ENCODE measurements at places on chromosomes 12 and 14.

DNA sequence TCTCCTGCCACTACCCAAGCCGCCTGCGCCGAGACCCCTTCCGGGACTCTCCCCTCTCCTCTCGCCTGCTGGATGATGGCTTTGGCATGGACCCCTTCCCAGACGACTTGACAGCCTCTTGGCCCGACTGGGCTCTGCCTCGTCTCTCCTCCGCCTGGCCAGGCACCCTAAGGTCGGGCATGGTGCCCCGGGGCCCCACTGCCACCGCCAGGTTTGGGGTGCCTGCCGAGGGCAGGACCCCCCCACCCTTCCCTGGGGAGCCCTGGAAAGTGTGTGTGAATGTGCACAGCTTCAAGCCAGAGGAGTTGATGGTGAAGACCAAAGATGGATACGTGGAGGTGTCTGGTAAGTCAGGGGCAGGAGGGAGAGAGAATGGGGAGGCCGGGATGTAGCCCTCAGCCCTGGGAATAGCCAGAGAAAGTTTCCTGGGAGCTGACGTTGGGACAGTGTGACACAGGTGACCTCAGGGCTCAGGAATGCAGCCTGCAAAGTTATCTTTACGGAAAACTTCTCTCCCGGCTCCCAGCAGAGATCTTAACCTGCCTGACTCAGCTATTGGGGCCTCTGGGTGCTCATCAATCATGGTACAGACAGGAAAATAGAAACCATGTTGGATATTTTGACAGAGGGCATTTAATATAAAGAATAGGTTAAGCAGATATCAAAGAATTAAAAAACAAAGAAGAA lies 747 bp downstream of the HSPB8 start:
- no peak for DNase-seq

DNA sequence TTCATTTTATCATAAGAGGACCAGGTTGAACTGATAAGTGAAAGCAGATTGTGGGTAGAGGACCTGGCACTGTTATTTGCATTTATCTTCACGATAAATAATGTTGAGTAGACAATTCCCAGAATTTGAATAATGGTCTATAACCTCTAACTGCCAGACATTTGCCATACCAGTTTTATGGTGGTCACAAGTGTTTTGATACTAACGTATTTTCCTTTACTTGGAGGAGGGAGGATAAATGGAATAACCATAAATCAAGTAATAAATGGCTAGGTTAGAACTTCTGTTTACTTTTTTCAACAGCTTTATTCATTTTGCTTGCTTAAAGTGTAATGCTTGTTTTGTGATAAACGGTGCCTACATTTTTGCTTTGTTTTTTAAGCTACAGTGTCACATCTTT lies 9.5 kb downstream of the PAX9 start:
- no peak for DNase-seq

GRCh38 chr12:68113644-68114043 lies 45.9 kb downstream of the IFNG start:
- DNase-seq: no peak

DNA sequence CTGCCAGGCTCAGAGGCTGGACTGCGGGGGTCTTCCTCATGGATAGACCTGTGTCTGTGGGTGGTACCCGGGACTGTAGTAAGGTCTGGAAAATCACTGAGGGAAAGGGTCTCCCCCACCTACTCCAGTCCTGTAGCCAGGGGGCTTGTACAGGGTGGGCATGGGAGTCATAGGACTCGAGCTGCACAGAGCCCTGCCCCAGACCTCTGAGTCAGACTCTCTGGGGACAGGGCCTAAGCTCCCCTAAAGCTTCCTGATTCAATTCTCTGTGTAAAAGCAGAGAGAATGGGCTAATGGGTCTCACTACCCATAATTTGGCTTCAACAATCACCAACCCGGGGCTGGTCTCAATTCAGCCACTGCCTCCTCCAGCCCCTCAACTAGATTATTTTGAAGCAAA lies 27.0 kb downstream of the LRTM2 start:
- DNase-seq: no peak

- DNase-seq: no peak
Observed at GRCh38 chr12:123659996-123660727, 10.8 kb upstream of the TCTN2 start.

GRCh38 chr12:54689034-54689372 lies 40.8 kb upstream of the DCD start:
- DNase-seq: no peak

DNA sequence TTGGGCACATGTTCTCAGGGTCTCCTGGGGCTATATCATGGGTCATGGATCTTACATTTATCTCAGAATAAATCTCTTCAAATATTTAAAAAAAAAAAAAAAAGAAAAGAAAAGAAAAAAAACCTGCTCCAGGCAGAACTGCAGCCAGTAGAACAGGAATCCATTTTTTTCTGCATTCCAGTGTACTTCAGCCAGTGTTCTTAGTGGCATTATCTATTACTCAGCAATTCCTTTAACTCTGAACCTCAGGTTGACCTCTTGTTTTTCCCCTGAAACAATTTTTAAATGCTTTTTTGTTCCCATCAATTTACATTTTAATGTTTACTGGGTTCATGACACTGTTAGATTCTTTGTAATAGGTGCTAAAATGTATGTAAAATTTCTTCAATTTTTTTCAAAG lies 66.7 kb upstream of the STXBP6 start:
- no peak for DNase-seq

DNA sequence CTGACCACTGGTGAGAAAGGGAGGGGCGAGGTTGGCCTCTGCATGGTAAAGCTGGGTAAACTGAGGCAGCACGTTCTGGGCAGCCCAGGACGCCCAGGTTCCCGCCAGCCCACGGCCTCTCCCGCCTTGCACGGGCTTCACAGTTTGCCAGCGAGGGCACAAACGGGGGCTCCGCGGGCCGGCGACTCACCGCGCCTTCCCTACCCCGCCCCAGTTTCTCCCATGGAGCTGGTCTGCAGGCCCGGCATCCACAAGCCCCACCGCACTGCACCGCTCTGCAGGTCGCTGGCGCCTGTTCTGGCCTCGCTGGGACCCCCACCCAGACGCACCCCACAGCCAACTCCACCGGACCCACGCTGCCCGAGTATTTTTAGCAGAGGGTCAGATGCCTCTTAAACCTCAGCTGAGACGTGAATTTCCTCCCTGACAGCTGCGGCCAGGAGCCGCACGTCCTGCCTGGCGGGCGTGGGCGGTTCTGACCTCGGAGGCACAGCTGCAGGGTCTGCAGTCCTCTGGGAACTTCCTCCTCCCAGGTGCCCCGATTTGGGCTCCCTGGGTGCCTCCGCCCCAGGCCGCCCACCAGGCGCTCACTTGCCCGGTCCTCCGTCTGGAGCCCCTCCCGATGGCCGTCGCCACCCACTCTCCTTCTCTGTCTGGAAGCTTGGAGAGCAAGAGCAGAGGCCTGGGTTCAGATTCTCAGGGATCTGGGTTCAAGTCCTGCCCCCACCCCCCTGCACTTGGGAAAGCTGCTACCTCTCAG lies 29.5 kb upstream of the INF2 start:
- DNase-seq: no peak

GRCh38 chr12:108150436-108150835 lies 21.3 kb downstream of the WSCD2 start:
- DNase-seq: no peak

GRCh38 chr14:28751467-28752058 lies 15.0 kb upstream of the FOXG1 start:
- no peak for DNase-seq

- DNase-seq: no peak
Observed at GRCh38 chr12:116441292-116441691, 117.9 kb upstream of the MAP1LC3B2 start.

- DNase-seq: peak; percentile 83
Observed at GRCh38 chr12:66107451-66107915, 23.1 kb downstream of the LLPH start.

GRCh38 chr12:45273717-45274271 lies 57.9 kb downstream of the ANO6 start:
- DNase-seq: no peak

- no peak for DNase-seq
Observed at GRCh38 chr14:105026033-105026785, 5.3 kb upstream of the CDCA4 start.

DNA sequence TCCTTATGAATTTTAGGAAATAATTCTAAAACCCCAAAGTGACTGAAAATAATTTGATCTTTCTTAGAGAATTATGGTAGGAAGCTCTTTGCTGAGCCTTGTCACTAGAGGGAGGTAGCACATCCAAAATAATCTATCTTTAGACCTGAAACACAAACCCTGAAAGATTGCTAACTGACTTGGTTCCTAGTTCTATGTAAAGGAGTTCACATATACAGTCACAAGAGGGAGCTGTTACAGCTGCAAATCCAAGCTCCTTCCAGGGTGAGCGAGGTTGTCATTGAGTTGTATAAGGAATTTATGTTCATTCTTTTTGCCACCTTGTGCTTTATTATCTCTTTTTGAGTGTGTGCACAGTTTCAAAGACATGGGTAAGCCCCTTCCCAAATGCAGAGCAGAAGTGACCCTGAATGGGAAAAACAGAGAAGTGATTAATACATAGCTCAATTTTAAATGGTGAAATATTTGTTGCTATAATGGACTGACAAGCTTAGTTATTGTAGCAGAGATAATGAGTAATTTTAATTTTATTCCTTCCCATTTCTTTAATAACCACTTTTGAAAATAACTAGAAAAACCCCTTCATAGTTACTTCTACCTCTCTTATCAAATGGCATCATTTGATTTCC lies 387.9 kb downstream of the DAD1 start:
- DNase-seq: no peak

- no peak for DNase-seq
Observed at GRCh38 chr14:36988989-36989388, 183.4 kb downstream of the SLC25A21 start.

- no peak for DNase-seq
Observed at GRCh38 chr12:55708695-55709233, 1.1 kb upstream of the ITGA7 start.

- DNase-seq: no peak
Observed at GRCh38 chr14:104289507-104289906, 151.1 kb downstream of the KIF26A start.

GRCh38 chr12:104189915-104190555 lies 25.5 kb upstream of the TXNRD1 start:
- no peak for DNase-seq

DNA sequence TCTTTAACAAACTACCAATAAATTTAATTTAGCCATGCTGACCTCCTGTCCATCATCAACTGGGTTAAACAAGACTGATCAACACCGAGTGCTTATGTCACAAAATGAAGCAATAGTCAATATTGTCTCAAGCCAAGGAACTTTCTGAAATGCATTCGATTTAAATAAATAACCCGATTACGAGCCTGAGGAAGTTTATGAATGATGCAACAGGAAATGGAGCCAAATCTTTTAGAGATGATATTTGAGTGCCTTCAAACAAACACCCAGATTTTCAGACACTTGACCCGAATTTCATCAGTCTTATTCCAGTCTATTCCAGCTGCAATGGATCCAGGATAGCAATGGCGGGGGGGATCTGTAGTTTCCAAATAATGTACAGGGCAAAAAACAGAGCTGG lies 27.9 kb downstream of the FAR2 start:
- no peak for DNase-seq

DNA sequence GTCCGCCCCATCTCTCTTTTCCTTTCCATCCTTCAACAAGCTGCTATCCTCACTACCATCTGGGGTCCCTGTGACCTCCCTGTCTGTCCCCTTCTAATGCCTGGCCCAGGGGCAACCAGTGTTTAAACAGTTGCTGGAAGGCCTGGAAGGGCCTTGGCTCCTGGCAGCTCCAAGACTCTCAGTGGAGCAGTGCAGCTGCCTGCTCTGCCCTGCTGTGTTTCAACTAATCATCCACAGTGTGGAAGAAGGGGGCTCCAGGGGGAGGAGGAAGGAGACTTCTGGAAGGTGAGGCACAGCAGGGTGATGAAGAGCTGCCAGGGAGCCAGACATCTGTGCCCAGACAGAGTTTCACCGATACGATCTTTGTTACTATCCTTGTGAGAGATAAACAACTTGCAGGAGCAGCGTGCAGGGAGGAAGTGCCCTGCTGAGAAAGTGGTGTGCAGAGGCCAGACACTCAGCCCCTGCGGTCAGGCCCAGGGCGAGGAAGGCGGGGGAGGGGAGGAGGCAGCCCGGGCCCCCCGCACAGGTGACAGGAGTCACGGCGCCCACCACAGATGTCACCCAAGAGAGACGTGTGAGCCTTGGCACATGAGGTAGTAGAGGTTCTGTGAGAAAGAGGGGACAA lies 1061.8 kb downstream of the BCL11B start:
- no peak for DNase-seq

- DNase-seq: peak; percentile 35
Observed at GRCh38 chr14:89750908-89751392, 203.6 kb downstream of the EFCAB11 start.

DNA sequence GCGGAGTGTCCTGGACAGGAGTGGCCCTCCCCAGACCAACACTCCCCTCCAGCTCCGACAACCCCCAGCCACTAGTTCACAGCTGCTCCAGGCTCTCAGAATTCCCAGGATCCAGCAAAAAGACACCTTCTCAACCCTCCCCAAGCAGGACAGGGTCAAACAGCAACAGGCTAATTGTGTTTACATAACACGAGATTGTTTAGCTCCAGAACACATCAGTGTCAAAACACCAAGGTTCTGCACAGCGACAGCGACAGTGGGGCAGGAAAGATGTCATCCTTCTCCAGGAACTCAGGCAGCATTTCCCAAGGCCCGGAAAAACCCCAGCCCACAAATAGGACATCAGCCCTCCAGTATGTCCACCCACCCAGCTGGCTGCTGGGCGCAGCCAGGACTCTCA lies 16.5 kb downstream of the ITPK1 start:
- DNase-seq: no peak

Data from activated naive CD4-positive, alpha-beta T cell treated with anti-CD3 and anti-CD28 coated beads, Interleukin-2, amount 50 U/mL, for 72 hours (primary cell).